ENCODE measurements at places on chromosomes 4 and X.
A peak's percentile ranks its signal among the peaks of the same experiment; 100 is the strongest.

GRCh38 chr4:38060829-38061431, 100.7 kb downstream of the PTTG2 start:
- peak; percentile 31 for DNase-seq

- DNase-seq = no peak
Observed at GRCh38 chr4:139207873-139208403, 30.9 kb upstream of the ELF2 start.

- no peak for DNase-seq
Observed at GRCh38 chr4:120432301-120432860, 365.7 kb upstream of the MAD2L1 start.

DNA sequence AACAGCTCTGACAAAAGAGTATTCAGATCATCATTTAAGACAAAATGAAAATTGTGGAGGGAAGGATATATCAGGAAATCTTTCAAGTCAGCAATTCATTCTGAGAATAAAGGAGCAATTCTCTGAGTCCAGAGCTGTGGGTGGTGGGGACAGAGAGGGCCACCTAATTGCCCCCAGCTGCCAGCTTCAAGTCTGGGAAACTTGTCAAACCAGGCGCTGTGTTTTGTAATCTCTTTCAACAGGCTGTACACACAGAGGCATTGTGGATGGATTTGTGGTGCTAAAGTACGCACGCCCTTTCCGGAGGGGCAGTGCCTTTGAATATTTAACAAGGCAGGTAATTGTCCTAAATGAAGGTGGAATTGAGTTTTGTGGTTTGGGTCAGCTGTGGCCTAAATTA, 591.1 kb upstream of the BOD1L1 start:
- DNase-seq = no peak

DNA sequence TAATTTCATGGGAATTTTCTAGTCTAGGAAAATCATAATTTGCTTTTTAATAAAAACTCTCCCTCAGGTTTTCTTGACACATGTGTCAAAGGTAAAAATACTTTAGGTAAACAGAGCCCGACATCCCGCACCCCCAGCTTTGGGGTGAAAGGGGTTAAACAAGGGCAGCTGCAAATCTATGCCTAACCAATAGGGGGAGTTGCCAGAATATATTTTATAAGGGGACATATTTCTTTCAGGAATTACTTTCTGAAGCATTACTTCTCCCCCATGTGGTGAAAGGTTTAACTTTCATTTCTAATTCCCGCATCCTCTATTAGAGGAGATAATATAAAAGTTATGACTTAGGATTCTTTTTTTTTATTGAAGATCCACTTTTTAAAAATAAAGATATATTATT, 53.9 kb upstream of the HEPH start:
- DNase-seq = peak; percentile 1

- no peak for DNase-seq
Observed at GRCh38 chrX:662126-662525, 31.5 kb downstream of the SHOX start.

DNA sequence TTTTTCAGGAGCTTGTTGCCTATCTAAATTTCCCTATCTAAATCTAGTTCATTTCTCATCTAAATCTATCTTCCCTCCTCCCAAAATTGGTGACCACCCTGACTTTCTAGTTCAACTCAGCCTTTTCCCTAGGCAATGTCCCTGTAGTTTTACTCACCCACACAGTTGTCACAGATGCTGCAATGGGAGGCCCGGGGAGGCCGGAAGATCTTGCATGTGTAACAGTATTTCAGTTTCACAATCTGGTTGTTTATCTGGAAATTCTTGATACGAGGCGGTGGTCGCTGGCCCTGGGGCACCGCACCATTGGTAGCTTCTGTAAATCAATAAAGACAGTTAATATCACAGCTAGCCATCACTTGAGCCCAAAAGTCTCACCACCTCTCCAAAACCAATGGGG, 20.2 kb downstream of the ZDHHC9 start:
- no peak for DNase-seq

- no peak for DNase-seq
Observed at GRCh38 chrX:31126205-31126604, 54.4 kb upstream of the FTHL17 start.

DNA sequence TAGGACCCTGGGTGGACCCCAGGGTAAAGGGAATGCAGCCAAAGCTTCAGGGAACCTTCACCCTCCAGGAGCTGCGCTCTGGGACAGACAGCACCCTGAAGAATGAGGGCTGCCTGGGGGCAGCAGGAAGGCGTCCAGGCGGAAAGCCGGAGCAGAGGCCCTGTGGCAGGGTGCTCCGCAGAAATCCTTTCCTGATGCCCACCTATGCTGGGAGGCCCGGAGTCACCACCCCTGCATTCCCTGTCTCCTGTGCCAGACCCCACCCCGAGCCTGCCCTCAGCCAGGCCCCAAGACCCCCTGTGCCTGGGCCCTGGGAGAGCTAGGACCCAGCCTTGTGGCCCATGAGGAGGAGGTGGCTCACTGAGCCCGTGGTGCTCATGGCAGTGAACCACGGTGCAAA, 1.3 kb upstream of the DGKQ start:
- no peak for DNase-seq
